ENCODE measurements at places on chromosomes 1 and 21.

DNA sequence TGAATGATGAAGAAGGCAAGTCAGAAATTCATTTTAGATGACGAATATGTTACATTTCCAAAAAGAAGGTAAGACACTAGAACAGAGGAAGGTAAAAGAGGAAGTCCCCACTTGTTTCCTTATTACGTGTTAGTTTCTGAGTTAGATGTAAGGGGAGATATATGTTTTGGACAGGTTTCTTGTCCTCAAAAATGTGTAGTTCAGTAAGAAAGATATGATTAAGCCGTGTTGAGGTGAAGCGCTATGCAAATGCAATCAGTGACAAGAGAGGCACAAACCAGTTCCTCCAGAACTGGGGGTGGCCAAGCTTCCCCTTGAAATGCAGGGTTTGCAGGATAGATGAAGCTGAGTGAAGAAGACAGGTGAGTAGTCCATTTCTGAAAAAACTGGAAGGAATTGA is 293.3 kb upstream of the RUNX1 start:
- no peak for DNase-seq

DNA sequence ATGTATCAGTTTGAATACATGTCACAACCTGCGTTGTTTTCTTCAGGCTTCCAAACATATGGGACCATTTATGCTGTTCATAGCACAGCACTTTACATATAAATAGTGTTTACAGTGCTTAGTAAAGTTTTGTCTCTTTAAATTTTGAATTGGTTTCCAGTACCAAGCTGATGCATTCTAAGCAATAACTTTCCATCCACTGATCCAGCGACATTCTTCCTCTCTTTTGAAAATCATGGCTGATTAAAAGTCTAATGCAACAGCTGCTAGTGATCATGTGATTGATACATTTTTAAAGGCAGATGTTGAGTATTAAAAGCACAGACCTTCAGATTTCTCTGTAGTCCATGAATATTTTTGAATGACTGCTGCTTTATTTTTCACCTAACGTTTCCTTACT is 154.9 kb downstream of the PTPRC start:
- DNase-seq = no peak

GRCh38 chr1:10909697-10910680 is 102.5 kb upstream of the TARDBP start:
- no peak for DNase-seq

GRCh38 chr1:26284597-26285347 is 4.9 kb downstream of the SH3BGRL3 start:
- peak; percentile 72 for DNase-seq

- peak; percentile 87 for DNase-seq
Measured at GRCh38 chr1:154998818-154999570, 3.6 kb upstream of the ZBTB7B start.

- DNase-seq = no peak
Measured at GRCh38 chr1:163709636-163710035, 387.9 kb downstream of the NUF2 start.

- no peak for DNase-seq
Measured at GRCh38 chr1:41616563-41616962, 132.1 kb upstream of the EDN2 start.

- DNase-seq = no peak
Measured at GRCh38 chr21:16911166-16911607, 601.7 kb upstream of the CXADR start.

DNA sequence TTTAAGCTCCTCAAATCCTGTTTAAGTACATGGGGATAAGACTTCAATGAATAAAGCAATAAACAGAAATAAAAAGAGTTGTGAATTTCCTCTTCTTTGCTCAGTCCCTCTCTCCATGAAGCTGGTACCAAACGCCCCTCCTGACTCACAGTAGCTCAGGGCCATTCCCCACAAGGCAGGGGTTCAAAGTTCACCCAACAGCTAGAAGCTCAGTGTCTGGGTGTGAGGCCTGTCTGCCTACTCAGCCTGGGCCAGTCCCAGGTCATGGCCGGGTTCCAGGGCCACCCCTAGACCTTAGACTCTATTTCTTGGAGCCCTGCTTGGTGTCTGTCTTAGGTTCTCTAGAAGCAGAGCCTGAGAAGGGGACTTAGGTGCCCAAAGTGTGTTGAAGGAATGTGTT is 251.5 kb downstream of the GRIK3 start:
- DNase-seq = no peak

DNA sequence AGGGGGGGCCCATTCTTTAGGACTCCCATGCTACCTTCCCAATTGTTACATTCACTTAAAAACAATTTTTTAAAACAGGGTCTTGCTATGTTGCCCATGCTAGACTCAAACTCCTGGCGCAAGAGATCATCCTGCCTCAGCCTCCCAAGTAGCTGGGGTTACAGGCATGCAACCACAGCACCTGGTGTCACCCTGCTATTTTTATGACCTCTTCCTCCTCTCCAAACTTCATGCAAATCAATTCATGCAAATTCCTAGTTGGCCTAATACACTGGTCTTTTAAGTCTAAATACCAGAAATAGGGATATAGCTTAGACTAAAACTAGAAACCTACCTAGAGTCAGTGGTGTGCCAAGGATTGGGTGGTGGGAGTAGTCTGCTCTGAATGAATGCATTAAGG is 30.1 kb downstream of the CDKN2C start:
- DNase-seq = no peak

DNA sequence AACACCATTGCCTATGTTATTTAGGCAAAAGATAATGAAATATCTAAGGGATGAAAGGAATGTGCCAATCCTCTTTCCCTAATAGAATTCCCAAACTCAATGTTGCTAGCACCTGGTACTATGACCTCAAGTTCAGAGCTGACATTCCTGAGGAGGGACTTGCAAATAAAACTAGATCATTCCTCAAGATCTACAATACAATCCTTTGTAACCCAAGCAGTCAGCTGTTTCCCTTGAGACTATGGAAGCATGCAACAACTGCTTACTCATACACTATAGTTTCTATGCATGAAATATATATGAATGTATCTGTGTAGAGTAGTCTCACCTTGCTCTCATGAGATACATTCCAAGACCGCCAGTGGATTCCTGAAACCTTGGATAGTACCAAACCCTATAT is 65.0 kb downstream of the ABL2 start:
- no peak for DNase-seq
